AG09309 (cell line): ENCODE measurements at places on chromosomes 13 and 19.
A peak's percentile ranks its signal among the peaks of the same experiment; 100 is the strongest.

DNA sequence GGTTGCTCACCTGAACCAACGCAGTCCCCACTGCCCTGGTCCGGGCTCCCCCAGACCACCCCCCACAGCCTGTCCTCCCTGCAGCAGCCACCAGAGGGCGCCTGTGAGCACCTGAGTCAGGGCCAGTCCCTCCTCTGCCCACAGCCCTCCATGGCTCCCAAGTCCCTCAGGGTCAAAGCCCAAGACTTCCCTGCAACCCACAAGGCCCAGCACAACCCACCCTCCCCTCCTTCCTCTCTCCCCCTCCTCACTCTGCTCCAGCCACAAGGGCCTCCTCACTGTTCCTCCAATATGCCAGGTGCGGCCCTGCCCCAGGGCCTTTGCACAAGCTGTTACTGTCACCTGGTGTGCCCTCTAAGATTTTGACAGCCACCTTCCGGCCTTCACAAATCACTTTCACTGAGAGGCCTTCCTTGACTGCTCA is 10.9 kb downstream of the GNA15 start:
- no peak for DNase-seq

GRCh38 chr19:50992666-50993035 is 8.8 kb downstream of the KLK8 start:
- DNase-seq = no peak

GRCh38 chr19:48955308-48955958 is 758 bp downstream of the BAX start:
- no peak for DNase-seq

DNA sequence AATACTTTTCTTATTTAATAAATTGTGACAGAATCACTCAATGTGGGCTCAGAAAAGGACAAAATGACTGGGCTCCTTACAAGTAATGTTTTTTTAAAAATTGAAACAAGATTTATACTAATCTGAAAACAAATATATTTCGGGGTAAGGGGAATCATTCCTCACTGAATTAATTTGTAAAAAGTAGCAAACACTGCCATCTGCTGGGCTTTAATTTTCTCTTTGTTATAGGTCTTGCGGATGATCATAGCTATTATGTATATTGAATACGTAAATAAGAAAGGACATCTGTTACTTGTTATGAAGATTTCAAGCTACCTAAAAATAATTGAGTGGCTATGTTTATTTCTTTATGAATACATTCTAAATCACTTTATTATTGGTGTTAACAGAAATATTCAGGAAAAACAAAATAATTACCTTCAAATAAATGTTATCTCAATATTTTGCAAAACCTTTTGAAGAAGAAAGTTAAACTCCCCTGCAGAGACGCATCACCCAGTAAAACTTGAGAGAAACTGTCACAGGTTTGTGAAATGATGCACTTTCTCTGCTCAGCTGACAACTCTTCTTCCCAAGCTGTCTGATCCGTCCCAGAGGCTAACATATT is 17.8 kb upstream of the ENOX1 start:
- DNase-seq = no peak

- no peak for DNase-seq
These were observed 498.0 kb downstream of the DIAPH3 start for GRCh38 chr13:59665732-59666131.

DNA sequence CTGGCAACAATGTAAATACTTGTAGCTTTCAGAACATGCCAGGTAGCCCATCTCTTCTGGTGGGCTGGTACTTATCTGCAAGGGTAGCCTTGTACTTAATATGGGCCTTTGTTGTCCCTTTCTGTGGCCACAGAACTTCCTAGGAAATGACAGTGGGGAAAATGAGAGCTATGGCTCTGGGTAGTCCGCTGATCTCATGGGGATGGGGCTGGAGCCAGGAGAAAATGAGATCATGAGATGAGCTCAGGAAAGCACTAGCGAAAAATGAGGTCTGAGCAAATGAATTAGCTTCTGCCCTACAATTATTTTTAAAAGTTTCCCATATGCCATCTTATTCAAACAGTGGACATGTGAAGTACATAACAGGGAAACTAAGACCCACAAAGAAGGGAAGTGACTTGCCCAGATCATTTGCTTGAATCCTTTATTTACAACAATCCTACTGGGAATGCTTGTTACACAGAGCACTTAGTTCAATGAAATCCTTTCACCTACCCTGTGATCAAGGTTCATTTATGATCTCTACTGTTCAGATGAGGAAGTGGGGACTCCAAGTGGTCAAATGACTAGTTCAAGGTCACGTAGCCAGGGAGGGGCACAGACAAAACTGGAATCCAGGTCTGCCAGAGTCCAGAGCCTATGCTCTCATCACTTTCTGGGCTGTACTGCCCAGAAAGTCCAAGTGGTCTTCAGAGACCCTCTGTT is 87.1 kb downstream of the PTPRS start:
- DNase-seq = no peak

GRCh38 chr19:55670280-55671053 is 4.6 kb upstream of the EPN1 start:
- no peak for DNase-seq

DNA sequence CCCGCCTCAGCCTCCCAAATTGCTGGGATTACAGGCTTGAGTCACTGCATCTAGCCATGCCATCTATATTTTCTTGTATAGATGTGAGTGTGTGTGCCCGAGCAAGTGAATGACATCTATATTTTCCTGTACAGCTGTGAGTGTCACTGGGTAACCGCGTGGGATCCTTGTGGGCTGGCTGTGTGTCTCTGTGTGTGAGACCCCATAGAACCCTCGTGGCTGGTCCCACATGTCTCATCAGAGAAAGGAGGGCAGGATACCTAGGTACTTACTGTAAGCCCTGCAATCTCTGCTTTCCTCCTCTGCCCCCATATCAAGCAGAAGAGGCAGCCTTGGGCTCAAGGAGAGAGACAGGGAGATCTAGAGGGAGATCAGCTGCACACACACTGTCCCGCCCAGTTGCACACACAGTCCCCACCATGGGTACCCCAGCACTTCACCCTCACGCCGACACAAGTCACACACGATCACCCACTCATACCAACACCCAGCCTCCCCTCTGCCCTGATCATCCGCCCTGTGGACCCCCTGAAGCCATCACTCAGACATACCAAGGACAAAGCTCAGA is 655 bp downstream of the DENND1C start:
- DNase-seq = no peak

- DNase-seq = peak; percentile 31
These were observed 99.0 kb upstream of the TSHZ3 start for GRCh38 chr19:31448221-31448657.

- no peak for DNase-seq
These were observed 1.1 kb upstream of the ZNF581 start for GRCh38 chr19:55642153-55643002.

- peak; percentile 20 for DNase-seq
These were observed 18.0 kb upstream of the PNMA8B start for GRCh38 chr19:46513461-46514236.

DNA sequence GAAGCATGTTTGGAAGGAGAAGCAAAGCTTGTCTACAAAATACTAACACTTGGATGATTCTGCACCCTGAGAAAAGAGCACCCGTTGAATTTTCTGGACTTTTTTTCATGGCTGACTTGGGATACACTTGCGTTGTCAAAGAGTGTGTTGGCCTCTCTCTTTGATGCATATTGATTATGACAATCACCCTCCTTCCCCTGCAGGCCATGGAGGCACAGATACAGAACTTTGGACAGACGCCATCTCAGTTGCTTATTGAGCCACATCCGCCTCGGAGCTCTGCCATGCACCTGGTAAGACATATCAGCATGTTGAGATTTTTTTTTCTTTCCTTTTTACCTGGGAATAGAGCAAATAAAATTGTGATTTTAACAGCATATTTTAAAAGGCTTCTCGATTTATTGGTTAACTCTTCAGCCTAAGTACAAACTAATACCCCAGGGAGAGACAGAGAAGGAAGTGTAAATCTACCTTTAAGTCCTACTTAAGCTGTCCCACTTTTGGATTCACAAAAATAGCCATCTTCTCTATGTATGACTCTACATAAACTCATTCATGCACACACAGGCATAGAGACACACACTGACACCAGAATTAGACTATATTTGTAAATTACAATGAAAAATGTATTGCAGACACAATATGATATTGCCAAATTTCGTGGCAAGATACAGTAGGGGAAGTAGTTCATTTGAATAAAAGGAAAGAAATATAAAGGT is 169.7 kb upstream of the MAB21L1 start:
- DNase-seq = no peak

- DNase-seq = no peak
These were observed 16.5 kb upstream of the IL17D start for GRCh38 chr13:20686863-20687579.

DNA sequence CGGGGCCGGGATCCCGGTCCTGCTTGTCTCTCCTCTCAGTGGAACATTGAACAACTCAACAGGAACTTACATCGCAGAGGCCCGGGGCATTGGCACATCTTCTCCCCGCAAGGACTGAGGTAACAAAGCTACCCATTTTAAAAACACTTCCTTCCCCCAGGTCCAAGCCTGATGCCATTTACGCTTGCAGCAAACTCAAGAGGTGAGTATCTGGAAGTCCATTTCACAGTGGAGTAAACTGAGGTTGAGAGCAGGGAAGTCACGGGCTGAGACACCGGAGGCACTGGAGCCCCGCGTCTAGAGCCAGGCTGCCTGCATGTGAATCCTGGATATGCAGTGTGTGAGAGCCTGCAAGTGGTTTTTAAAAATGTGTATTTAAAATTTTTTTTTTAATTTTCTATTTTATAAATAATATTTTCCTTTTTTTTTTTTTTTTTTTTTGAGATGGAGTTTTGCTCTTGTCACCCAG is 492 bp upstream of the PGLYRP1 start:
- DNase-seq = no peak

GRCh38 chr13:79423801-79424642 is 18.0 kb upstream of the RBM26 start:
- DNase-seq = no peak

DNA sequence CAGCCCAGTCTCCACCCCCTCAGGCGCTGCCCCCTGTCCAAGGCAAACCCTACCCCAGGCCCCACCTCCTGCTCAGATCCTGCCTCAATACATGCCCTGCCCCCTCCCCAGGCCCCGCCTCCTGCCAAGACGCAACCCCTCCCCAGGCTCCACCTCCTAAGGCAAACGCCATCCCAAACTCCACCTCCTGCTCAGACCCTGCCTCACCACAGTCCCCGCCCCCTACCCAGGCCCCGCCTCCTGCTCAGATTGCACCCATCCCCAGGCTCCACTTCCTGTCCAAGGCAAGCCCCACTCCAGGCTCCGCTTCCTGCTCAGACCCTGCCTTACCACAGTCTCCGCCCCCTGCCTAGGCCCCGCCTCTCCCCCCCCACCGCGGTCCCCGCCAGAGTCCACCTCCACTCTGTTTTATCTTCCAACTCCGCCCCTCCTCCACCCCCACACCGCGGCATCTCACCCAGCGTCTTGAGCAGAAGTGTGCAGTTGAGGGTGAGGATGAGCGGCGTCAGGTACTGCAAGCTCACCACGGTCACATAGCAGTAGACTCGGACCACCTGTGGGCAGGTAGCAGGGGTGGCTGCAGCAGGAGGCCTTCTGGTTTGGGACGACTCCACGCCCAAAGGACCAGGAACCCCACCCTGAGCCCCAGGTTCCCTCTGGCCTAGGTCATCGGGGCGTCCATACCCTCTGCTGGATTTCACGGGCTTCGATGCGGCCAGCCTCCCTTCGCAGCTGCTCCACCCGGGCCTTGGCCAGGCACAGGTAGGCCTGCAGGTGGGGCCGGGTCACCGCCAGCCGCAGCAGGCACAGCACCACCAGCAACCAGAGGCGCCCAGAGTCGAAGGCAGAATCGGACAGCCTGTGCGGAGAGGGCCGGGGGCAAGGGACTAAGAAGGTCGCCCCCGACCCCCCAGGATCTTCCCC is 17.7 kb downstream of the TMEM161A start:
- DNase-seq = no peak

DNA sequence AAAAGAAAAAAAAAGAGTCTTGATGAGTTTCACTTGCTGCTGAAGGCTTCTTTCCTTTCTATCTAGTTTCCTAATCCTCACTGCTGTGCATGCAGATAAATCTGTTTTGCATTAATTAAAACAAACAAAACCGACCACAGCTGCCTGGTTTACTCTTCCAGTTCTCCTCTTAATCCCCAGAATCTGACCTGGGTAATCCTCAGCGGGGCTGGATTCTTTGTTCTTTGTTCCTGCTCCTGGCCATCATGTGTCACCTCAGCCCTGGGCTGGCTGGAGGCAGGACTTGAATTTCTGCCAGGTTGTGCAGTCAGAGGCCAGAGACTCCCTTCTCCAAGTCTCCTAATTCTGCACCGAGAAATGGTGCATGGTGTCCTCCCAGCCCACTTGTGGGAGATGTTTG is 52.2 kb upstream of the CYP4F8 start:
- peak; percentile 8 for DNase-seq

GRCh38 chr13:34162544-34162933 is 344.6 kb downstream of the RFC3 start:
- DNase-seq = peak; percentile 34

DNA sequence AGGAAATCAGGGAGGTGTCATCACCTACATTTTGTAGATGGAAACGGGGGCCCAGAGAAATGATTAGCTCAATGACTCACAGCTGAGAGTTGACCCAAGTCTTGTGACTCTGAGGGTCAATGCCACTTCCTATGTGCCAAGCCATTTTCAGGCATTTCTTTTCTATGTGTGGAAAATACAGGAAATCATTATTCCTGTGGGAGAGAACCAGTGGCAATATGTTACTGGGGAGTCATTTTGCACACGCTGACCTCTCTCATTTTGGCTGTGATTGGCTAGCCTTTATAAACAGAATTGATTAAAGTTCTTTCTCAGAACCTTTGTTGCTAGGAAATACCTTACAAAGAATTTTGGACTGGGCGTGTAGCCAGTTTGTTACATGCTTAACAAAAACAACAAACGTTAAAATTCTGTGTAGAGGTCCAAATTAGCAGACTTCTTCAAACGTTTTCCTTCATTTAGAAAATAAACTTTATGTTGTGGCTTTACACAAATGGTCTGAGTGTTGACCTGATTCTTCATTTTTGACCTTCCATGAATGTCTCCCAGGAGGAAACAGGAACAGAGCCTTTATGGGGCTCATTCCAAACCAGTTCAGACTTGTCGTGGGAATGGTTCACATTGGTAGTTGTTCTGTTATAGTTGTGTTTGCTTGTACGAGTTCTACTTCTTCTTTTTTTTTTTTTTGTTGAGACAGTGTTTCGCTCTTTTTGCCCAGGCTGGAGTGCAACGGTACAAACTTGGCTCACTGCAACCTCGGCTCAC is 11.4 kb downstream of the PCCA start:
- no peak for DNase-seq

DNA sequence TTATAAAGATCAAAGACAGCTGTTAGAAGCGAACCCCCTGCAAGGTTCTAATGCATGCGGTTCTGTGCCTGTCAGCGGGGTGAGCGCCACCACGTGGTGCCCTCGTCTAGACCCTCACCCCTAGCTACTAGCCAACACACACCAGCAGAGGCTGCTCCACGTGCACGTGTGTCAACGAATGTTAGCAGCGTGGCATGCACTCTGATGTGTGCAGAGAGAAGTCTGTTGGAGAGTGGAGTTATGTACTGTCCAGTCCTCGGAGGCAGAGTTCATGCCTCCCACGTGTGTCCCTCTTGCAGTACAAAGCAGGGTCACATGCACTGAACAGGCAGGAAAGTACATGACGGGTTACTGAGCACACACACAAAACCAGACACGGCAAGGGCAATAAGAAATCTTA is 75.0 kb upstream of the SLC15A1 start:
- DNase-seq = no peak
